Body of pancreas (tissue), 4 donors: ENCODE measurements at places on chromosomes 16 and 17. TPM values are rescaled to one million over a fixed set of nuclear protein-coding genes. Genes with fewer than 3 reads are reported as not detected.
A peak's percentile ranks its signal among the peaks of the same experiment; 100 is the strongest.

DNA sequence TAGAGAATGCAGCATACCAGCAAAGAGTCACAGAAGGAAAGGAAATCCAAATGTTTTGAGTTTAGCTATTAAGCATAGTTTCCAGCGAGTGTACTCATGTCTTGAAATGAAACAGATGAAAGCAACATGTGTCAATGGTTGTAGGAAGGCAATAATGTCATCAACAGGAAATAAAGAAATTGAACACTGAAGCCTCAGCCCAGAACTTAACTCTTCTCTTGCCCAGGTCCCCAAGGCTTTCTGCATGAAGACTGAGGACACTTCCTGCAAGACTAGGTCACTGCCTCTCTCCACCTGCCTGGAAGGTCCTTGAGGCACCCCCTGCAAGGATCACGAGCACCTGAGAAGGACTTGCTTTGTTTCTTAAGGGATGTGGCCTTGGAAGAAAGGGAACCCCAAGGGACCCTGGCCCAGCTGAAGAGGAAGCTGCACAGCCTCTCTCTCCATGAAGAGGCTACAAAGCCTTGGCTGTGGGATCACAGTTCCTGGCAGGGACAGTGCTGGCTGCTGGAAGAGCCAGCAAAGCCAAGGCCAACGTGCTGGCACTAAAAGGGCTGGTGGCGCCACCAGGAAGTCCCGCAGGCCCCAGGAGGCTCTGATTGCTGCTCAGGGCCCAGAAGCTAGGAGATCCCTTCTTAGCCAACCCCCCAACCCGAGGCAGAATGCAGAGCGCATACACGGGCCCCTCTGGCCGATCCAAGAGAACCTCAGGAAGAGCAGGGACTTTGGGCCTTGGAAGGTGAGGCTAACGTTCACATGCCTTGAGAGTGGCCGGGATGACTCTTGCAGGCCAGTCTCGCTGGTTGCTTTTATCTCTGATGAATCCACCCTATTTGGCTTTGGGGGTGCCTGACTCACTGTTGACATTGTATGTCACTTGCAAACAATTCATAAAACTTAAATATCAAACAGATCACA lies 23.4 kb upstream of the AXIN2 start:
- peak; percentile 52 for DNase-seq
- no peaks in the 10 kb centered on the region for H3K36me3 ChIP-seq
- H3K27me3 ChIP-seq, result no peaks in the 10 kb centered on the region
- H3K4me1 ChIP-seq, result peaks cover 29% of the 10 kb centered on the region

Gene CD300LD
- not detected for total RNA-seq

Gene SLFN12
- total RNA-seq, result 6.0 TPM

GRCh38 chr17:58369214-58370031 lies 17.4 kb upstream of the SUPT4H1 start:
- no peak for DNase-seq
- no peak overlapping the region for H3K27ac ChIP-seq
- H3K4me1 ChIP-seq, result no peaks in the 10 kb centered on the region
- no peaks in the 10 kb centered on the region for H3K27me3 ChIP-seq
- H3K4me3 ChIP-seq, result no peak overlapping the region

Gene TADA2A
- total RNA-seq, result 9.9 TPM

Gene SLC4A1
- total RNA-seq, result not detected

DNA sequence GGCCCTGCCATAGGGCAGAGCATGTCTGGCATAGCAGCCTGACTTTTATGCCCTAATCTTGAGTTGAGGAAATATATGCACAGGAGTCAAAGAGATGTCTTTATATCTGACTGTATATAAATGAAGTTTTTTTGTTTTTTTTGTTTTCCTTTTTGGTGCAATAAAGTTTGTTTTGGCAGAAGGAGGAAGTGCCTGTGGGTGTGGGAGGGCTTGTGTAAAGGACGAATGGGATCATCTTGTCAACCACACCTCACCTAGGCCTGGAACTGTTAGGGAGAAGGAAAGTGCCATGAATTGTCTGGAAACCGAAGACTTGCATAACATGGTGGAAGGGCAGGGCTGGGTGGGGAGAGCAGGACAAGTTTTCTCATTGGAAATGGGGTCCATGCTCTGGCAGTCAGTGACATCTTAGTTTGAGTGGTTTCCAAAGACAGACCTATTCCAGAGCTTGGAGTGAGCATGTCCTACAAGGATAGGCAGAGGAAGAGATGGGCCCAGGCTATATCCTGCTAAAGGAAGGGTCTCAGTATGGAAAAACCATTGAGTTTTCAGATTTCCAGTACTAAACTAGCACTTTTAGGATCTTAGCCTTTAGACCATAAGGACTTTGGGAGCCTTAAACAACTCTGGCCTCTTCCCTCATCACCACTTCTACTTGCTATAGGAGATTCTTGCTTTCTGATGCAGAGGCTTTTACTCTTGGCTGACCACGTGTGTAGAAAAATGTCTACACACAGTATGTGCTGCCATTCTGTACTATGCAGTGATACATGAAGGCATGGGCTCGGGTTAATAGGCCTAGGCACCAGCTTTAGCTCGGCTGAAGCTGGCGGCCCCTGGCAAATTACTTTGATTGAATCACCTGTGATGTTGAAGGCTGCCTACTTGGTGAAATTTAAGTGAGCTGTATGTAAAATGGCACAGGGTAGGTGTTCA lies 15.5 kb downstream of the SNF8 start:
- H3K27ac ChIP-seq, result no peak overlapping the region
- no peaks in the 10 kb centered on the region for H3K27me3 ChIP-seq
- DNase-seq, result no peak
- H3K36me3 ChIP-seq, result peaks cover 7% of the 10 kb centered on the region
- no peak overlapping the region for H3K4me3 ChIP-seq
- H3K4me1 ChIP-seq, result peaks cover 8% of the 10 kb centered on the region

Gene GDPD1
- total RNA-seq, result not detected

Gene CD300LB
- not detected for total RNA-seq
